HS-27A (cell line): ENCODE measurements at places on chromosomes 12 and 14.

DNA sequence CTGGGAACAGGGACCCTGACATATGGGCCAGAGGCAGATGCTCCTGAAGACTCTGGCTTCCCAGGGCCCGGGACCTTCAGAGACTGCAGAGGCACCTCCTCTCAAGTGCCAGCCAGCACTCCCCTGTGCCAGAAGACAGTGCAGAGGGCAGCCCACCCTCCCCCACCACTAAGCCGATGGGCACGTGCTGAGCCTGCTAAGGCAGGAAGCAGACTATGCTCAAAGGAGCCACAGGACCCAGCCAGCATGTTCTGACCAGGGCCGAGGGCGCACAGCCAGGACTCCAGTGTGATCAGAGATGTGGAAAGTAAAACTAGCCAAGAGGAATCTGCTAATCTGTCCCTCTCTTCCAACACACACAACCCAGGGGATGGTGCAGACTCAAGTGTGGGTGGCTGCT is 29.8 kb downstream of the DIO3 start:
- DNase-seq: no peak

GRCh38 chr14:43475757-43476156 is 1031.3 kb downstream of the FSCB start:
- no peak for DNase-seq

- DNase-seq: no peak
Observed at GRCh38 chr12:20411345-20411744, 43.0 kb downstream of the PDE3A start.

DNA sequence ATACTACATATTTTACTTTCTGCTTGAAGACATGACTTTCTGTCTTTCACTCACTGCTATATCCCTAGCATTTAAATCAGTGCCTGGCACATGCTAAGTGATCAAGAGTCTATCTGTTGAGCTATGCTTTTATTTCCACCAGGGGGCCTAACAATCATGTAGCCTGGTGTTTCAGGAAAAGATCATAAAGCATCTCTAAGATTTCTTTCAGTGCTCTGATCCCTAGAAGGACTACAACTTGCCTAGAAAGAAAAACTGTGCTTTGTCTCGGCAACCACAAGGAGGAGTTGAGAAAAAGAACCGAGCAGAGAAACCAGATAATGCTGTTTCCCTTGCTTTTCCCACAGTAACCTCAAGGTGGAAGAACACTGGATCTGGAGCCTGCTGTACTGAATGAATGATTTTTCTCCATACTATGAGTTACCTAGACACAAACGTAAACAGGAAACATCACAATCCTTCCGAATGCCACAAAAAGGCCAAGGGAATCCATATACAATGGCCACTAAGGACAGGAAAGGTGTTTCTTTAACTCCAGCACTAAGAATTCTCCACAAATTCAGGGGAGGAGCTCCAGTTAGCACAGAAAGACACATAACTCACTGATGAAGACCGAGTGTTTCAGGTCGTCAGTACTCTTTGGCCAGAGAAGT is 1.2 kb downstream of the CRY1 start:
- peak; percentile 86 for DNase-seq

- no peak for DNase-seq
Observed at GRCh38 chr14:62954165-62954564, 91.1 kb downstream of the KCNH5 start.

DNA sequence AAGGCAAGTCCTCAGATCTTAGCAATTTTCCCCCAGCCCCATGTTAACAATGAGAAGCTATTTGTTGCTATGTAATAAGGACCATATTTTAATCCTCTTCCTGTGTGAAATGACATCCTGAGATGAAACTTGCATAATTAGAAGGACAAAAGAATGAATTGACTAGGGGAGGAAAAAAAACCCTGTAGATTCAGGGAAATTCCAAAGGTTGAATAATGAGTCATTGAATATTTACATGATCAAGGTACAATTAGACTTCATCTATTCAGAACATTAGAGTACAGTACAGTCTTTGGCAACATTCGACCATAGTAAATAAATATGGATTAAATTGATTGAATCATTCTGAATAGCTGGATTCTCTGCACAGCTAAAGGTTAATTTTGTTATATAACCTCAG is 9.4 kb downstream of the MYBPC1 start:
- DNase-seq: no peak

DNA sequence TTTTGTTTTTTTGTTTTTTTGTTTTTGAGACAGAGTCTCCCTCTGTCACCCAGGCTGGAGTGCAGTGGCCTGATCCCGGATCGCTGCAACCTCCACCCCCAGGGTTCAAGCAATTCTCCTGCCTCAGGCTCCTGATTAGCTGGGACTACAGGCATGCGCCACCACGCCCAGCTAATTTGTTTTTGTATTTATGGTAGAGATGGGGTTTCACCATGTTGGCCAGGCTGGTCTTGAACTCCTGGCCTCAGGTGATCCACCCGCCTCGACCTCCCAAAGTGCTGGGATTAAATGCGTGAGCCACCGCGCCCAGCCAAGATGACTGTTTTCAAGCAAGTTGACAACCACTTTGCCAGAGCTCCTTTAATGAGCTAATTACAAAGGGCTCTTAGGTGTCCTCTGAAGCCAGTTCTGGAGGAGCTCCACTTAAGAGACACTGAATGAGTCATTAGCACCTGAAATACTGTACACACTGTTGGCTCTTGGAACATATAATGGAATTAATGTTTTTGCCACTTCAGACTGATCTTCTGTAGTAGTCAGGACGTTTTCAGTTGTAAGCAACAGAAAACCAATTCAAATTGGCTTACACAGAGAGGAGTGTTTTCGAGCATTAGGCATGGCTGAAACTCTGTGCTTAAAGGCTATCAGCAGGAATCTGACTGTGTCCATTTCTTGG is 55.4 kb upstream of the MED13L start:
- no peak for DNase-seq

DNA sequence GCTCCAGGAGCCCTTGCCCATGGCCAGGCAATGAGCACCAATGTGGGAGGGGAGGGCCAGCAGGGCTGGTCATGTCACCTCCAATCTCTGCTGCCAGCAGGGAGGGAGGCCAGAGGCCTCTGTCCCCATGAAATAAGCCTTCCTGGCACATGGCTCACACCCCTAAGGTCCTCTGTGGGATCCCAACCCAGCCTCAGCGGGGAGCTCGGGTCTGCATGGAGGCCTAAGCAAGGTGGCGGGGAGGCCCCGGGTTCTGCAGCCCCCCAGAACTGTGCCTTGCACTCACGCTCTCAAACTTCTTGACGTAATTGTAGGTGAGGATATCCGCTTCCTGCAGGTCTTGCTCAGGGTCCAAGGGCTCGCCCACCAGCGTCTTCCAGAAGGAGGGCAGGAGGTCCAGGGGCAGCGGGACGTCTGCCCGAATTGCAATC is 41.7 kb downstream of the TRAFD1 start:
- DNase-seq: no peak

DNA sequence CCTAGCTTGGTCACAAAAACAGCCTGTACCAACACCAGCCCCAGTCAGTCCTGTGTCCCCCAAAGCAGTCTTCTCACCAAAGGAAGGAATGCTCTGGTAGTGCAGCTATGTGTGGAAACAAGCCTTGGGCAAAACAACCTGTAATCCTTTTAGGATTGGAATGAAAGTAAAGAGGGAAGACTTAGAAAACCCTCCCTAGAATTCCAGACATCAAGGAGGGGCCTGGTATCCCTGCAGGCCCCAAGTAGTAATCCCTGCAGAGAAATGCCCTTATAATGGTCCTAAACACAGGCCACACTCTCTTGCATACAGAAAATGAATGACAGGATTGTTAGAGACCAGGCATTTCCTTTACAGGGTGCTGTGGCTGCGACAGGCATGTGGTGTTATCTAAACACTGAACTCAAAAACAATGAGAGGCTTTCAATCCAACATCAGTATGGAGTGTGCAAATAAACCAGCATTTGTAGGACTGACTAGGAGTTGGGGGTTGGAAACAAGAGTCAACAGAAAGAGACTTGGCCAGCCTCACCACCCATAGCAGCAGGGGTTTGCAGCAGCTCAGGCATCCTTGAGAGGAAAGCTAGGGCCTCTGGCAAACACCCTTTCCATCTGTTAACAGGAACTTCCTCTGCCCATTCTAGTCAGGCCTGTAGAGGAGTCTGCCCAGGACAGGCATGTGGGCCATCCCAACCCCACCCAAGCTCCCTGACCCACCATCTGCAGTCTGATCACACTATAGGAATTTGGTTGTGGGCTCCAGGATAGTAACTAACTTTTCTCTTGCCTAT is 59.1 kb downstream of the DCAF5 start:
- no peak for DNase-seq

GRCh38 chr12:66203820-66204219 is 14.8 kb downstream of the IRAK3 start:
- no peak for DNase-seq

DNA sequence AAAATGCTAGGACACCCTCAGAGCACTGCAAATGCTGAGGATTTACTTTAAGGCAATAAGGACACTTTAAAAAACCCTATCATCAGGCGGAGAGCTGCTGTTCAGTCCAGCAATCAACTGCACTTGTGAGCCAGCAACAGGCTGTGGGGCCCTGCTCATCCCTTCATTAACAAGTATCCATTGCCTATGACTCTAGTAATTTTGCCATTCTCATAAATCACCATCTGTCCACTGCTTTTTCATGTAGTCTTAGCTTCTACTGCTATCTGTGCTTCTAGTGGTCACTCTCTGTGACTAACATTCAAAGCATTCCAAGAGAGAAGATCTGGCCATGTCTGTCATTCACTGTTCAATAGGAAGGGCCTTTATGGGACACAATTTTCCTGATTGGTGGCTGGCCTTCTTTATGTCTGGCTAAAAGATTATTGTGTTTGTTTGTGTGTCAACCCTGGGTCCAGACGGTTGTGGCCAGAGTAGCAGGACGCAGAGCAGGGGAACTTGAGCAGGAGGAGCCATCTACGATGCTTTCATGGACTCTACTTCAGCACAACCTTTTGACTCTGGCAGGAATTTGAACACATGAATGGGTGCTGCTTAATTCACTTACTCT is 3.6 kb upstream of the KRAS start:
- no peak for DNase-seq

DNA sequence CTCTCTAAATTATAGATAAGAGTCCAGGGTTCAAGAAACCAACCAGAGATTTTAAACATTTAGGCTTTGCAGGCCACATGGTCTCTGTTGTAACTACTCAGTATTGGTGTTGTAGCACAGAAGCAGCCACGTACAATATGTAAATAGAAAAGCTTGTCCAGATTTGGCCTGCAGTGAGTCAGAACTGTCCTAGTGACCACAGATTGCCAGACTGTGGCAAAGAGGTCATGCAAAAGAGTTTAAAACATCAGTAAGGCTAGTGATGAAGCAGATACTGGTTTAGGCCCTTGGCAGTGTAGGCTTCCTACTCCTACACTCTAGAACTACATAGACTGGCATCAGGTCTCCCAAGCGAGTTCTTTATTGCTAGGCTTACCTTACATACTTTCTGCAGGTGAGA is 117.6 kb upstream of the GARIN6 start:
- no peak for DNase-seq

DNA sequence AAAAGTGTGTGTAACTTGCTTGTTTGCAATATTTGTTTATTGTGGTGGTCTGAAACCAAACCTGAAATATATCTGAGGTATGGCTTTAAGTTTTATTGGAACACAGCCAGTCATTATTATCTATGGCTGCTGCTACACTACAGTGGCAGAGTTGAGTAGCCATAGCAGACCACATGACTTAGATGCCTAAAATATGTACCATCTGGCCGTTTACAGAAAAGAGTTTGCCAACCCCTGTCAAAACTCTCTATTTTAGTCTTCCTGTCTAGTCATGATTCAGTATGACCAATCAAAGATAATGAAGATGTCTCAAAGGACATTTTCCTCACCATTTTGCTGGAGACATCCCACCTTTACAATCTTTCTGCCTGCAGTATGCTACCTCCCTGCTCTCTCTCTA is 242.3 kb downstream of the ANO6 start:
- DNase-seq: no peak

DNA sequence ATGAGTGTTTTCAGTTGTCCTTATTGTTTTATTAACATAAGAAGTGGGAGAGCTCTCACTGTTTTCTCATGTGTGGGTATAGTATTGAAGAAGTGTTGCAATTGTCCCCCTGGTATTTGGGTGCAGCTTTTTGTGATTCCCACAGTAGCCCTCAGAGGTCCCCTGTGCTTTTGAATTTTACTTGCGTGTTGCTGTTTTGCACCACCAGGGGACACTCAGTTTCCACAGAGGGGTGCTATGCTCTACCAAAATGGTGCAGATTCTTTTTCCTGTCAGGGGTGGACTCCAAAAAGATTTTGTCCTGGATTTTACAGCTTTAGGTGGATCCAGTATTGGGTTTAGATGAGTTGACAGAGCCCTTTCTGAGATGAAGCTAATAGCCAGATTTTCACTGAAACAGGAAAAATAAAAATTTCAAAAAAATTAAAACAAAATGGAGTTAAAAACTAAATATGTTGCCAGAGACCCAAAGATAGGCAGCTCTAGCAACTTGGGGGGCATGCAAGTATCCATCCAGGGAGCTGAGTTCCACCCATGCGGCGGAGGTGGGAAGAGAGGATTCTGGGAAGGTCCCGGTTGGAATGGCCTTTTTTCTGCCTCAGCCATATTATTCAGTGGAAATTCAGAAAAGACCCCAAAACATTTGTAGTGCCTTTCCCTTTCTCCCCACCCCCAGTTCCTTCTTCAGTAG is 50.2 kb downstream of the TTLL5 start:
- no peak for DNase-seq

DNA sequence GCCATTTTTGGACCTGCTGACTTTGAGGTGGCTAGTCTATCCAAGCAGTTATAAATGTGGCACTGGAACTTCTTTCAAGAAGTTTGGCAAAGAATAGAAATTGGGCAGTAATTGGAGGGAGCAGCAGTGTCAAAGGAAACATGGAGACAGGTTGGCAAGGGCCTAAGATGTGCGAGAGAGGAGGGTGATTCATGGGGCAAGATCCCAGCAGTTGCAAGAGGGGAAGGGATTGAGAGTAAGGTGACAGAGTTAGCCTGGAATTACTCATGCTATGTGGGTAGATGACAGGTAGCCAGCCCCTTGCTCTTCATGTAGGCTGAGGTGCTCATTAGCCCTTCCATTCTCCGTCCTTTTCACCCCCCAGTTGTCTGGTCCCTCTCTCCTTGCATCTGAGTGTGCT is 42.2 kb downstream of the FBXL14 start:
- no peak for DNase-seq

- no peak for DNase-seq
Observed at GRCh38 chr14:104977681-104978653, at the start of gene AHNAK2. Gene AHNAK2, minus strand, starts transcription at chr14:104978374. Its CDS starts 137 bp downstream, at chr14:104978237.

GRCh38 chr12:11710906-11711305 is 61.4 kb downstream of the ETV6 start:
- DNase-seq: no peak

DNA sequence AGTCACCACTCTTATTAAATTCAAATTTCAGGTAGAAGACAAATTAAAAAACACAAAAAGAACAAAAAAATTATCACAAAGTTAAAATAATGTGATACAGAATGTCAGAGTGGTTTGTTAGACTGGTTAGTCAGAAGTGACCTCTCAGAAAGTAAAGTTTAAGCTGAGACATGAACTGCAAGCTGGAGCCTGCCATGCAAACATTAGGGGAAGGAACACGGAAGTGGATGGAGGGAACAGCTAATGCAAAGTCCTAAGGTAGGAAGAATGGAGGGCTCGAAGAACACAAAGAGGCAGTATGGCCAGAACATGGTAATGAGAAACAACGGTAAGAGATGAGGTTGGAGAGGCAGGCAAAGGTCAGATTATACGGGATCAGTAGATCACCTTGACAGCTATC is 41.7 kb downstream of the WDHD1 start:
- DNase-seq: no peak
